Activated T-helper 17 cell treated with anti-CD3 and anti-CD28 coated beads, Interleukin-2, amount 50 U/mL, for 72 hours (primary cell): ENCODE measurements at places on chromosomes 11 and 22. TPM values are rescaled to one million over a fixed set of nuclear protein-coding genes. Genes with fewer than 3 reads are reported as not detected.

The C11orf65 gene
- 0.95 TPM for total RNA-seq

The ARHGAP8 gene
- not detected for total RNA-seq

The PGA5 gene
- not detected for total RNA-seq

The OR8D1 gene
- total RNA-seq: not detected

The CSRP3 gene
- not detected for total RNA-seq

The PAX6 gene
- not detected for total RNA-seq

The NCR3LG1 gene
- total RNA-seq: 0.95 TPM

The NRXN2 gene
- 1.2 TPM for total RNA-seq

The GALNT18 gene
- total RNA-seq: 10.9 TPM

The ASRGL1 gene
- 1.3 TPM for total RNA-seq

The SERPINH1 gene
- total RNA-seq: 8.8 TPM

The HRAS gene
- 73.2 TPM for total RNA-seq

The LPXN gene
- 234 TPM for total RNA-seq

The BLID gene
- not detected for total RNA-seq

The SUSD2 gene
- total RNA-seq: 0.66 TPM

The DCHS1 gene
- 0.26 TPM for total RNA-seq

The SFI1 gene
- 349 TPM for total RNA-seq

The OR5D13 gene
- not detected for total RNA-seq

The HPX gene
- total RNA-seq: 1.3 TPM

The B3GAT1 gene
- total RNA-seq: 0.16 TPM

The LBHD1 gene
- total RNA-seq: 28.5 TPM

The SMC1B gene
- 0.43 TPM for total RNA-seq

The OR4D5 gene
- not detected for total RNA-seq

The TRIM68 gene
- total RNA-seq: 5.3 TPM

The CATSPER1 gene
- 2.1 TPM for total RNA-seq

The CNGA4 gene
- not detected for total RNA-seq

The HPS5 gene
- total RNA-seq: 17.9 TPM

The CDCA5 gene
- 127 TPM for total RNA-seq

The SCGB1D2 gene
- not detected for total RNA-seq

The PTGDR2 gene
- 0.19 TPM for total RNA-seq

The DERL3 gene
- 5.0 TPM for total RNA-seq

The GAB4 gene
- total RNA-seq: not detected

The ART1 gene
- not detected for total RNA-seq

The TPST2 gene
- 27.5 TPM for total RNA-seq

The DEAF1 gene
- total RNA-seq: 43.2 TPM

The JAML gene
- total RNA-seq: 276 TPM

The OR4A16 gene
- total RNA-seq: not detected

The OR51A2 gene
- not detected for total RNA-seq

The DMC1 gene
- total RNA-seq: 10.8 TPM

The TCN2 gene
- 0.58 TPM for total RNA-seq

The BSCL2 gene
- 31.1 TPM for total RNA-seq

The JHY gene
- total RNA-seq: 1.2 TPM

The MMP8 gene
- not detected for total RNA-seq

The MYOD1 gene
- total RNA-seq: not detected
